ENCODE measurements at places on chromosomes 16 and 17.

GRCh38 chr17:79792341-79792871, 4.5 kb downstream of the CBX8 start:
- DNase-seq = no peak

- no peak for DNase-seq
These were observed 145.8 kb downstream of the SPACA3 start for GRCh38 chr17:33137426-33137825.

GRCh38 chr17:65552214-65552613, 9.2 kb downstream of the AXIN2 start:
- DNase-seq = no peak

- DNase-seq = no peak
These were observed 33.2 kb downstream of the SPHK1 start for GRCh38 chr17:76417499-76418143.

DNA sequence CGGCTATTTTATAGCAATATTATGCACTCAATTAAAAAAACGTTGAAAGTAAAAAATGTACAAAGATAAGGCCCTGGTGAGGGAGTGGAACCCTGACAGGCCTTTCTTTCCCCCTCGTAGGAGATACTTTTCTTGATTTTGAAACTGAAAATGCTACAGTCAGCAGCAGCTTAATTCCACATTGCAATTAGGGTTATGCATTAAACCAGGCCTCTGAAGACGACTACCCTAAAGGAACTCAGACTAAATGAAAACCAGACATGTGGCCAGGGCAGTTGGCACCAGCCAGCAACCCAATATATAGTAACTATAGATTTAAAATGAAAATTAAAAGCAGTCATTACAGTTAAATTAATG, 463.2 kb upstream of the MAF start:
- no peak for DNase-seq

- DNase-seq = no peak
These were observed 18.1 kb downstream of the TNFRSF13B start for GRCh38 chr17:16953841-16954240.

- DNase-seq = no peak
These were observed 11.6 kb upstream of the CBFB start for GRCh38 chr16:67017421-67017750.

DNA sequence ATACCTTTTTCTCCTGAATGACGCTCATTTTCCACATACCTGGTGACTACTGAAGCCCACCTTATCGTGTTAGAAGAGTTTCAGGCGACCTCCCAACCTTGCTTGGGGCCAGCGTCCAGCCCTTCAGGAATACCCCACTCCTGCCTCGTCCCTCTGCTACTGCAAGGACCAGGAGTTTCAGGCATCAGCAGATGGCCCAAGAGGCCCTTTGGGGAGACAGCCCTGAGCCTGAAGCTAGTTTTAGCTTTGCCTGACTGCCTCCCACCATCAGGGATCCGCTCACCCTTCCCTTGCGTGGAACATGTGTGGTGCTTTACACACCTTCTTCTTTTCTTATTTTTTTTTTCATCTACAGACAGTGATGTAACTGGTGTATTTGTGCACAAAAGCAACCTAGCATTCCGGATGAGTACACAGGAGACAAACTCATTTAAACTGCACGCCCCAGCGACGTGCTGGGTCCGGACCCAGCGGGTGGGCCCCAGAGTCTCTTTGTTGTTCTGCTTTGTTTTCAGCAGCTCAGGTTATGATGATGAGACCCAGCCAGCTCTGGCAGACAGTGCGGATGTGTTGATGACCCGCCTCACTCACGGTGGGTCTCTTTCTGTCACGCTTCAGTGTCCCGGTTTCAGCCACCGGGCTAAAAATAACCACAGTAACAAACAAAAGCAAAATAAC, 242.4 kb downstream of the C16orf95 start:
- no peak for DNase-seq

DNA sequence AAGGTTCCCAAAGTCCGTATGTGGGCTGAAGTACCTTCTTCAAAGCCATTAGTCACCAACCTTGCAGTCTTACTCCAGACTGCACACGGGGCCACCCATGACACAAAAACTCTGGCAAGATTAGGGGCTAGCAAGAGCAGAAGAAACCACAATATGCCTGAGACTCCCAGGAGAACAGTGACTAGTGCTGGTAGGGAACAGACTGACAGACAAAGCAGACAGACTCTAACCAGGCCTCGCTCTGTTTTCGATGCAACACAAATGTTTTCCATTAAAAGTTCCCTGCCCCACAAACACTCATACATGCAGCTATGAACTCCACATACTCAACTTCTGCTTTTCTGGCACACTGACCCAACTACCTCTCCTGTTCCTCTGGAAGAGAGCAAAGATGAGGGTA, 102.2 kb downstream of the HIC1 start:
- DNase-seq = no peak

GRCh38 chr16:14202697-14203096, 131.6 kb downstream of the MRTFB start:
- no peak for DNase-seq

GRCh38 chr17:48241131-48241591, 133.6 kb downstream of the SNX11 start:
- no peak for DNase-seq

- no peak for DNase-seq
These were observed 85.2 kb upstream of the NKD1 start for GRCh38 chr16:50462793-50463507.
